Urinary bladder (tissue), 4 donors: ENCODE measurements at places on chromosomes 7 and 10.
A peak's percentile ranks its signal among the peaks of the same experiment; 100 is the strongest.

DNA sequence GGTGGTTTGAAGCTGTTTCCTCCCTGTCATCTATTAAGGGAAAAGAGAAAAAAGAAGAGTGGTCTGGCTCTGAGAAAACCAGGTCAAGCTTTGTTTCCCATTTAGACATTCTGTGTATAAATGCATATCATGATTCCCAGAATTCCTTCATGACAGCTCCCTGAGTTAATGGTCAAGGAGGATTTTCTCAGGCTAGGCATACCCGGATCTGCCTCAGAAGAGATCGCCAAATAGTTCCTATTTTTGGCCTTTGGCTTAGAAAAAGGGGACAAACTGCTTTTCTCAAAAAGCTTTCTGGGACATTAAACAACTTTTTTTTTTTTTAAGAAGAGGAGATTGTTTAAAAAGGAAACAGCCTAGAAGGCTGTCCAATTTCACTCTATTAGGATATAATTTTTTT is 53.5 kb upstream of the PIP4K2A start:
- no peak for DNase-seq

DNA sequence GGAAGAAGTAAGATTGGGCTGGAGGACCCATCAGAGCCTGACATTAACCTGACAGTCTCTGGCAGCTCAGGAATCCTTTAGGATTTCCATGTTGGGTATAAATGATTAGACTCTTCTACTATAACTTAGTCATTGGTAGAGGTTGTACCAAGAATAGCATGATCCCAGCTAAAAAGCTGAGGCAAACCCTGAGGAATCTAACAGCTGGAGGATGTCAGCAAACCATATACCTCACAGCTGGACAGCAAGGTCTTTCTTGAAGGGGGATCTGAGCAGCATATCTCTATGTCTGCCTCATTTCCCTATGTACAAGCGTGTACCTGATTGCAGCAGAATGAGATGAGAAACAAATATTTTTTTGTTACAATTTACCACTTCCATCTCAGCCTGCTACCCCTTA is 103.2 kb downstream of the NPSR1 start:
- no peak for DNase-seq

GRCh38 chr10:113278221-113278620 is 274.6 kb upstream of the HABP2 start:
- no peak for DNase-seq

GRCh38 chr10:119207366-119207666 is at the start of gene GRK5:
Gene GRK5 (plus strand): TSS chr10:119207571. CDS start chr10:119207918, 347 bp downstream.
- peak; percentile 88 for DNase-seq

DNA sequence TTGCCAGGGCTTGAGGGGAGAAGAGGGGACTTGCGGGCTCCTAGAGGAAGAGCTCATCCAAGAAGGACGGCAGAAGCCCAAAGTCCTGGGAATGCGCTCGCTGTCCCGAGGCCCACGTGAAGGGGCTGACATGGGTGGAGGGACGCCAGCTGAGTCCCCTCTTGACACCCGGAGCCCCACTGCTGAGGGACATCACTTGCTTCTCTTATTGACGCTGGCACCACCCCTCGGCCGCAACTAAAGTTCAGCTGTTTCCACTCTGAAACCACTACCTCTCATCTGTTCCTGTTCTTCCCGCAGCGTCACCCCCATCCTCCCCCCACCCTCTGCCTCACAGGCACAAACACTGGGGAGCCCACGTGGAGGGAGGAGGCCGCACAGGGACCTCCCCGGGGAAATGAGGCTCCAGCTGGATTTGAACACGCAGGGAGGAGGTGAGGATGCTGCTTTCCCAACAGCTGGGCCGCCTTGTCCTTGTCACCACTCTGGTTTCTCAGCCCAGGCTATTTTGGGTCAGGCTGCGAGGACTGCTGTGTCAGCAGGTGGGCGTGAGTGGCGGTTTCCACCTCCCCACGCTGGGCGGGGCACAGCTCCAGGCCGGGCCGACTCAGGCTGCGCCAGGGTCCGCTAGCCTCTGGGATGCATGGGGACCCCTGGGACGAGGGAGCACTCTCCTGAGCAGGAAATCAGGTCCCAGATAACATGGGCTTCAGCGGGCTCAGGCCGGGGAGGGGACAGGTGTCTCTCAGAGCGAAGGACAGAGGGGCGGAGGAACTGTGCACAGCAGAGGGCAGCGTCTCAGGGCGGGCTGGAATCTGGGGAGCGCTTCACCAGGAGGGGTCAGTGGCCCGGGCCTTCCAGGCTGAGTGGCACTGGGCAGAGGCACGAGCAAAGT is 156.3 kb downstream of the ZNF248 start:
- DNase-seq: no peak

- no peak for DNase-seq
These were observed 303.7 kb downstream of the PRPF18 start for GRCh38 chr10:13890233-13891127.

DNA sequence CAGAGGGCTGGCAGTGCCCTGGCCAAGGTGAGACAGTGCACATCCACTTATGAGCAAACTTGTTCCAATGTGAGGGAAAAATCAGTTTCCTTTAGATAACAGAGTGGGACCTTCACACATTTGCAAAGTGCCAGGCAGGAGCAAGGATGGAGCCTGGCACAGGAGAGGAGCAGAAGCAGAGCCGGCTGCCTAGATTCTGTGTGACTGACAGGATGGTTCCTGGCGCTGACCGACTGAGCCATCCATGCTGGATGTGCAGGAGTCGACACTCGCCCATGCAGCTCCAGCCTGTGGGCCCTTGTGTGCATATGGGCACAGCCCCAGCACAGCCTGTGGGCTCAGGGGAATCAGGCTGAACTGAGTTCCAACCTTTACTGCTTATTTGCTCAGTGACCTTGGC is 346.5 kb downstream of the GRID1 start:
- no peak for DNase-seq

GRCh38 chr7:52547308-52547910 is 488.0 kb upstream of the POM121L12 start:
- DNase-seq: no peak

- DNase-seq: no peak
These were observed 203.1 kb upstream of the NEBL start for GRCh38 chr10:21100190-21100589.

- no peak for DNase-seq
These were observed 495.9 kb upstream of the POT1 start for GRCh38 chr7:125425506-125425905.

- no peak for DNase-seq
These were observed 2.4 kb downstream of the GATA3 start for GRCh38 chr10:8056871-8057331.

- no peak for DNase-seq
These were observed 115.7 kb downstream of the BMS1 start for GRCh38 chr10:42898037-42898960.

- DNase-seq: no peak
These were observed 25.1 kb downstream of the SLC25A40 start for GRCh38 chr7:87850836-87851593.

DNA sequence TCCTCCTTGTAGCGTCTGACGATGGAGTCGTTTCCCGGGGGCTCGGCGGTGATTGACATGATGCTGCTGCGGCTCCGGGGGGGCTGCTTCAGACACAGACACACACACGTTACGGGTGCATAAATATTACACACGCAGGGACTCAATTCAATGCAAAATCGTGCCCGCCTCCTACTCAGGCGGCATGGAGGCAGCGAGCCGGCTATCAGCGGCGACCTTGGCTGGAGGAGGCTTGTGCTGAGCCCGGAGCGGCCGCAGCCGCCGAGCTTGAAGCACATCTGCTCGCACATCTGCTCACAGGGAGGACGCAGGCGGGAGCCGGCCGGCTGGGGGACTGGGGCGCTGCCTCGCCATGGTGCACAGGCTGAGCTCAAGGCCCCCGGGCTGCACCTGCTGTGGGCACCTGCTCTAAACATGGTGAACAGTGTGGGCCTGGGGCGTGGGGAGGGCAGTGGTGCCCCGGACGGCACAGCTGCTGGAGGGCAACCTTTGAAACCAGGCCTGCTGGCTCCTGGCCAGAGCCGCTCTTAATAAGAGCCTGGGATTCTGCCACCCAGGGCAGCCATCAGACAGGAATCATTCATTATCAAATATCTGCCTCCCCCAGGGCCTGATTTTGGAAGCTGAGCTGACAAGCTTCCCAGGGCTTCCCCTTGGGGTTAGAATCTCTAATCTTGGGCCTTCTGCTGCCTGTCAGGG is 84.7 kb upstream of the GNA12 start:
- peak; percentile 21 for DNase-seq

- no peak for DNase-seq
These were observed 287.6 kb upstream of the MGMT start for GRCh38 chr10:129179245-129179971.

DNA sequence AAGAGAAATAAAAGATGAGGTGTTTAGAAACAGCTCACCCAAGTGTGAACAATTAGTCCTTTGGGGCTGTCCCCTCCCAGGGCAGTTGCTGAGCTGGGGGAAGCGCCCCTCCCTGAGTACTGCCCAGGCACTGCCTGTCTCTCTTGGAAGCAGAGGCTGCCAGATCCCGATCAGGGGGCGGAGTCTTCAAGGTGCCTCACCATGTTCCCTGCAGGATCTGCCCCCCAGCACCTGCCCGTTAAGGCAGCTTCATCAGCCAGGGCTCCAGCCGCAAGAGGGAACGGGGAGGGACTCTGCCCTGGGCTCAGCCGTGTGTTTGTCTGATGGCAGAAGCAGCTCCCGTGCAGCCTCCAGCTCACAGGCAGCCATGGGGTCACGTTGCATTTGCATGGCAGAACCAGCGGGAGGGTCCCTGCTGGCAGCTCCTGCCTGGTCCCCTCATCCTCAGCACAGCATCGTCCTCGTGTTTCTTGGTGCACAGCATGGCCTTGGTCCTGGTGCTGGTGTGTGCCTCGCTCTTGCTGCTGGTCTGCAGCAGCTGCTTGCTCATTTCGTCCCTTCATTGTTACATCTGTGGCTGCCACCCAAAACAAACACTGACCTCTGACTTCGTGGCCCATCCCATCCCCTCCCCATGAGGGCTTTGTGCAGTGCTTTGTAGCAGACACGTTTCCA is 10.7 kb upstream of the DPYSL4 start:
- DNase-seq: no peak

GRCh38 chr7:128206747-128207500 is 34.2 kb upstream of the LEP start:
- no peak for DNase-seq

DNA sequence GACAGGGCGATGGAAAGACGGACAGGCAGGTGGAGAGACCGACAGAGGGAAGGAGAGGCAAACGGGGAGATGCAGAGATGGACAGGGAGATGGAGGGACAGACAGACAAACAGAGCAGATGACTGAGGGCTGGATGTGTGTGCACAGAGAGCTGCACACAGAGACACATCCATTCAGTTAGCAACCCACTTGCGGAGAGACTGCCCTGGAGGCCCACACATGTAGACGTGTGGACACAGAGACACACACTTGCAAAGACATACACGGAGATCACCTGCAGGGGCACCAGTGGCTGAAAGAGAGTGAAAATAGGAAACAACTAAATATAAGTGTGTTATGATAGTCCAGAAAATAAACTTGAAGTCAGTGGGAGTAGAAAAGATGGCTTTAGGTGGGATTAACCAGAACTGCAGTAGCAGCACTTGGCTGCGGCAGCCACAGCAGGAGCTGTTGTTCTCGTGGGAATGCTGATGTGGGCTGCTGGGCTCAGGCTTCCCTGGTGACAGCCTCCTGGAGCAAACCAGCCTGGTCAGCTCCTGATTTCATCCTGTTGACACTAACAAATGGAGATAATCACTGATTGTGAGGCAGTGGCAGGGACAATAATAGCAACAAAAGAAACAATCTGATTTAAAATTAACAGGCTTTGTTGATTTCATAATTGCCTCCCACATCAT is 134.1 kb downstream of the CCNY start:
- DNase-seq: no peak

GRCh38 chr10:6327961-6328698 is 125.4 kb downstream of the PFKFB3 start:
- DNase-seq: no peak

GRCh38 chr10:44380829-44381600 is 3.9 kb downstream of the CXCL12 start:
- no peak for DNase-seq

DNA sequence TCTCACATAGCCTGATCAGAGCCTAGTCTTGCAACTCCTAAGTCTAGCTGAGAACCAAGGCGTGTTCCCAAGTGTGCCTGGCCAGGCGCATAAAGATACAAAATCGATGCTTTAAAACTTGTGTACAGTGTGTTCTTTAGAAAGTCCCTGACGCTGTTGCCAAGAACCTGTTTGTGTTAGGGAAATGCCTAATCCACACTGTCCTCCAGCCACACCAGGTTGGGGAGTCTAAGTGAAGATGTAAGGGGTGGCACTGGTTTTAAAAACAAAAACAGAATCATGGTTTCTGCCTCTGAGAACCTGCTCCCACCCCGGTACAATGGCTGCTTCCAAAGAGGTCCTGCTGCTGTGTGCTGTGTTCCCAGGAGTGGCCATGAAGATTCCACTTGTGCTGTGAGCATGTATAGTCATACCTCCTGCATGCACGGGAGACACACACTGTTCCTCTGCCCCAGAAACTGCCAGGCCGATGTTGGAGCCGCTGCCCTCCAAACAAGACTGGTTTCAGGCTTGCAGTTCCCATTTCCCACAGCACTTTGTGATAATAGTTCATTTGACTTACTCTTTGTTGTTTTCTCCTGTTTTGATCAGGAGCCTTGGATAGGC is 88.5 kb downstream of the CCNY start:
- no peak for DNase-seq

DNA sequence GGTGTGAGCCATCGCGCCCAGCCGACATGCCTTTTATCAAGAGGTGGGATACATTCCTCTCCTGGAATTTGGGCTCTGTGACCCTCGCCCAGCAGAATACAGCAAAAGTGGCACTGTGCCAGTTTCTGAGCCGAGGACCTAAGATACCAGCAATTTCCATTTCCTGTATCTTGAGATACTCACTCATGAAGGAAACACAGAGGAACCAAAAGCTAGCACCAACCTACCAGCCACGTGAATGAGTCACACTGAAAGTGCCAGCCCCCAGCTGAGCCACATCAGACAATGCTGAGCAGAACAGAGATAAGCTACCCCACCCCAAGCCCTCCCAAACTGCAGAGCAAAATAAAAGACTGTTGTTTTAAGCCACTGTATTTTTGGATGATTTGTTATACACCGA is 56.3 kb downstream of the CACUL1 start:
- no peak for DNase-seq

DNA sequence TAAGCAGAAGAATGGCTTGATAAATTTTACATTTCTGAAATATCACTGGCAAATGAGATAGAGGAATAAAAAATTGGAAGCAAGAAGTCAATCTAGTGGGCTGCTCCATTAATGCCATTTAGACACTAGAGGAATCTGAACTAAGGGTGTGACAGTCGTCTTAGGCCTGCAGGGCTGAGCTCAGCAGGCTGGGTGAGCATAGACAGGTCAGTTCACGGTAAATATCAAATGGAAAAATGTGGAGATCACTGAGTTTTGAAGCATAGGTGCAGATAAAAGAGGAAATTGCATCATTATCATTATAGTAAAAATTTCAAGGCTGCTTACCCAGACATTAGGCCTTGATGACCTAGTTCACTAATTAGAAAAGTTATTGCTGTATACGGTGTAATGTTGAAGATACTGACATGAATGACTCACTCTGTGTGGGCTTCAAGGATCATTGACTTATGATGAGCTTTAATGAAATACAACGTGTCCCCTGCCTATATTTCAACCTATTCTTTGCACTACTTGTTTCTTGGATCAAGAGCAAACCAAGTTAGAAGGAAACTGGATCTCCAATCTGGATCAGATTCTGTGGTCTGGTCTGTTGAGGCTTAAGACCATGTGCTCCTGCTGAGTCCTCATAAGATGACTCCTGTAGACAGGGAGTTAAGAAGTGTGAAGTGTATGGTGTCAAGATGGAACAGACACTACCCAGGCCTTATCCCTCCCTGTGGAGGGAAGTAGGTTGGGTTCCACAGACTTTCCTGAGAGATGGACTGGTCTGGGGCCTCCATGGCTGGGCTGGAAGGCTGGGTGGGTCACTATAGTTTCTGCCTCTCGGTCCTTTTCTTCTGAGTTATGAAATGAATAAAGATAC is 3.6 kb downstream of the OR2F2 start:
- DNase-seq: no peak
